Activated T-cell treated with anti-CD3 and anti-CD28 coated beads for 48 hours (primary cell): ENCODE measurements at places on chromosomes 2 and 18.

- DNase-seq, result peak; percentile 4
These were observed 160.2 kb downstream of the GALNT14 start for GRCh38 chr2:30978044-30978443.

- DNase-seq, result no peak
These were observed 199.0 kb upstream of the STK17B start for GRCh38 chr2:196370381-196370780.

DNA sequence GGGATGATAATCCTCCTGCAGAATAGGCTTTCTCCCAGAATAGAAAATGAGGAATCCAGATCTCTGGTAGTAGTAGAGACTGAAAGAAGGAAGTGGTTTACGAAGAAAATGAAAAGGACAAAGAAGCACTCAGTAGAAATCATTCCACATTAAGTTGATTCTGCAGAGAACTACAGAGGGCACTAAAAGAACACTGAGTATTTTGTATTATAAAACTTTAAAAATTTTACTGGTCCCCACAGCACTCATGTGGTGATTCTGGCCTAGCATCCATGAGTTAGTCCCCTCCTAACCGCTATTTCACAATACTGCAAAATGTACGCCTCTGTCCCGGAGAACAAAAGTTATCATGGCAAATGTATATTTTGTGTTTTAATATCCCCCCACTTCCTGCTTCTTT is 42.9 kb upstream of the SLC35F5 start:
- DNase-seq, result no peak

GRCh38 chr2:231360881-231361371 is 34.6 kb upstream of the B3GNT7 start:
- DNase-seq, result no peak

- DNase-seq, result no peak
These were observed 47.1 kb downstream of the IKZF2 start for GRCh38 chr2:213104092-213104902.

DNA sequence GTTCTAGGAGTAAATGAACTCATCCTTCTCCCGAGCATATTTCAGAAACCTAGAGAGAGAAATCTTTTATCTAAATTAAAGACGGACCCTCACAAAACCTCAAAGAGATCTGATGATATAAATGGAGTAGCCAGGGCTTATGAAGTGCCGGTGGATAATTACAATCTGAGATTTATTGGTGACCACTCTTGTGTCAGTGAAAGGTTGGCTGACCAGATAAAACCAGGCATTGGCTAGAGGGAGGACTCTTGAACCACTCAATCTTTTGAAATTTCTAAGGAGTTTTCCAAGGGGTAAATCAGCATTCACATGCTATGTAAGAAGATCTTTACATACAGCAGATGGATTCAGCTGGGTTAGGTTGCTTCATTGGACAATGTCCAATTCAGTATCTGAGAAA is 227.3 kb upstream of the MMADHC start:
- no peak for DNase-seq

- no peak for DNase-seq
These were observed 105.3 kb upstream of the UGP2 start for GRCh38 chr2:63736354-63736753.

DNA sequence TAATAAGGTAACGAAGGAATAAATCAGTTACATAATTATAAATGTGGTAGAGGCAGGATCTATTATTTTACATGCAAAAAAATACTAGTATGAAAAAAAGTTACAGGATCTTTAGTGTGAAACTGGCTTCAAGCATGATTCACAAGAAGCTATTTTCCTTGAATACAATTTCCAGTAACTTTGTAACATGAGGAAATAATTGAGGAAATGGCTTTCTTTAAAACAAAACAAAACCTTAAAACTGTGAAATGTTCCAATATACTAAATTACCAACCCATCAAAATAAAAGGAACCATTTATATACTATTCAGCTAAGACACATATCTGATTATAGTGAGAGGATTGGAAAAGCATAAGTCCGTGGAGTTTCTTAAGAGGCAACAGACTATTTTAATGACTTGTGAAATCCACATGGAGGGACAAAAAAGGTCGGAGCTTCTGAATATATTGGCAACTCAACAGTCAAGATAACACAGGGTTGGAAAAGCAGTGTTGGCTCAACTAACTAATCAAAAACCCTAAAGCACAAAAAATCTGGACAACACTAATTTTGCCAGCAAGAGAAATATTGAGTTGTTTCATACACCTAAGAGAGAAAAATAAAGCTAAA is 10.6 kb downstream of the IRS1 start:
- DNase-seq, result no peak

- DNase-seq, result no peak
These were observed 353.7 kb downstream of the RAD51AP2 start for GRCh38 chr2:17164550-17164949.

DNA sequence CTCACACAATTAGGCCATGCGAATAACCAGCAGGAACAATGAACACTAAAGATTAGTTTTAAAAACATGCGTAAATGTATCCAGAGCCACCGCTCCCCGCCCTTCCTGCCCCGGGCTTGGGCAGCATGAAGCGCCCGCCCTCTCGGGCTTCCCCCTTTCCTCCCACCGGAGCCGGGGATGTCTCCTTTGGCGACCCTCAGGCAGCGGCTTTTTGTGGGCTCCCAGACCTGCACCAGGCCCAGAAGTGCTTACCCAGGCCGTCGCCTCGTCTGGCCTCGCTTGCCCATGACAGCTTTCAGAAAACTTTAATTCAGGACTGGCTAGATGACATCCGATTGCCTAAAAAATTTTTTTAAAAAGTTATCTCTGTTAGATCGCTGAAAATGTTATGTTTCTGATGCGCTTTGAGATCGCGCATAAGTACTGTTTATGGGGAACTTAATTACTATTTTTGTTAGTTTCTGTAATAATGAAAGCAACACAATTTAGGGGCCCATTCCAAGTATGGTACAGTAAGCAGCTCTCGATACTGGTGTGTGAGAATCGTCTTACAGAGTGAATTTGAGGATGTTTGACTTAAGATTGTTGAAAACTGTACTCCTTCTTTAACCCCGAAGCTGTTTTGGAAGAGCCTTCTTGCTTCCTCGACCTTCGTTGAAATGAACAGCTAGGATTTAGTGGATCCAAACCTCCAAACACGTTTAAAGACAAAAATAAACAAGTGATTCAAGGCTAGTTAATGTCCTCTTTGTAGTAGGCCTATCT is 1.1 kb downstream of the MAP3K20 start:
- peak; percentile 15 for DNase-seq

DNA sequence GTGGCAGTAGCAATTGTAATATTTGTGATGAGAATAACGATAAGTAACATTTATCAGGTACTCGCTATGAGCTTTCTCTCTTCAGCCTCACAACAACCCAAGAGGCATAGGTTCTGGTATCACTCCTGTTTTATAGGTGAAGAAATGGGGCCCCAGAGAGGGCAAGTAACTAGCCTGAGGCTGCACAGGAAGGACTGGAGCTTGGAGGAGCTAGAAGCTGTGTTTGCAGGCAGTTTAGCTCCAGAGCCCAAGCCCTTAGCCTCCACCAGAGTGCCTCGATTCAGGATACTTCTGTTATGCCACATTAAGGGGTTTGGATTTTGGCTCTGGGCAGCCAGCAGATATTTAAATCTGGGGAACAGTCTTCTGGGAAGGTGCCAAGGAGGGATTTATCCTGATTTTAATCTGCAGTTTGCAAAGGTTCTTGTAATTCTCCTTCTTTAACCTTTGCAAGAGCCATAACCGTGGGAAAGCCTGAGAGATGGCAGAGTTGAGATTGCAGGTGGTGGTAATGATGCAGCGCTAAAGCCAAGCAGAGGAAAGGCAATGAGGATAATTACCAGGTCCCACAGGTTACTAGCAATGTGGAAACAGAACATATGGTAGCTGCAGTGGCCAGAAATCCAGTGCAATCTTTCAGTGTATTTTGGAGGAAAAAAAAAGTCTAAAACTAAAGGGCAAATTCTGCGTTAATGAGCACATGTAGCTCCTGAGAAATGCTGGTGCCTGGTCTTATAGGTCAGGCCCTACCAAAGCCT is 9.1 kb downstream of the MOCOS start:
- DNase-seq, result no peak

DNA sequence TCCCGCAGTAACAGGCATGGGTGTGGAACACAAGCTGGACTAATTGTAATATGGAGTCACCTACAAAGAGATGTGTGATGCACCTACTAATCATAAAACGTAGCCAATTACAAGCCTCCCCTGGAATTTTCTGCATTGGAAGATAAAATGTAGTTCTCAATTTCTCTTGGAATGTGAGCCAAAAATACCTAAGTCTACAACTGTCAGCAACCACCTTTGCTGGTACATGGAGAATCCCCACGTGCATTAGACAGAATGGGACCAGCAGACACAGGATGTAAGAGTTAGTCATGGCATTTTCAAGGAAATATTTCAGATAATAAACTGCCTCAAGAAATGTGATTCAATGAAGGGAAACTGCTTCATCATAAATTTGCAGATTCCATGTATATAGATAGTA is 85.6 kb upstream of the DCC start:
- no peak for DNase-seq

DNA sequence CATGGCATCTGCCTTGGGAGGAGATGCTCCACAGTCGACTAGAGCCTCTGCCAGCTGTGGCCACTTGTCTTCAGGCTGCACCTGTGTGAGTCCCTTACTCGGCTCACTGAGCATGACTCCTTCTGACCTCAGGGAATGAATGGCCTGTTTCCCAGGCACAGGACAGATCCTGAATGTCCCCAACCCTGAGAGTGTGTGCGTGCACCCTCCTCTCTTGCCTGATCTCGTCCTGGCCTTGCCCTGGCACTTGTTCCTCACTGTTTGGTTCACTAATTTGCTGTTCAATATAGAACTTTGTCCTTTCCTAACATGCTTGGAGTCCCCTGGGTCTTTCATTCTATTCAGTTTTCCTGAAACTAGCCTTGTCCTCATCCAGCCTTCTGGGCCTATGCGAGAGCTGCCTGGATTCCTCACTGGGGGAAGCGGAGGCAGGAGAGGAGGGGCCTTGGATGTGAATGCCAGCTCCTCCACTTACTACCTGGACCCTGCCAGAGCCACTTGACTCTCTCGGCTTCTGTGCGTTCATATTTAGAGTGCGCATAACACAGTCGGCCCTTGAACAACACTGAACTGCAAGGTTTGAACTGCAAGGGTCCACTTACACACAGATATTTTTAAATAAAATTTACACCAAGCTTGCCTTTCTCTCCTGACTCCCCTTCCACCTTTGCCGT is 184.8 kb downstream of the ACKR3 start:
- no peak for DNase-seq

- DNase-seq, result no peak
These were observed 129.1 kb downstream of the BCL2L11 start for GRCh38 chr2:111249806-111250205.

DNA sequence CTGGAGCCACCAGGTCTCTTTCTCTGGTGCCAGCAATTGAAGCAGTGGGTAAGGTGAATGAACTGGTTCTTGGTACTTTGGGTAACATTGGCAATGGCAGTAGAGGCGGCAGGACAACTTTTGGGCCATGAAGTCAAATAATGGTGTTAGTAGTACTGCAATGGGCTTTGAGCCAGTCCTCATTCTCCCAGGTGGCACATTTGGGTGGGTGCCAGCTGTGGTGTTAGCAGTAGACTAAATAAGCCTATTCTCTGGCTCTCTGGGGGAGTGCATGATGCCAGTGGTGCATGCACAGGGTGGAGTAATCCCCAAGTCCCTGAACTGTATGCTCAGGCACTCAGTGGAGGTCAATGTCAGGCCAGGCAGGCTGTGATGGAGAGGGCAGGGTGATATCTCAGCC is 120.2 kb upstream of the LRRTM4 start:
- no peak for DNase-seq

DNA sequence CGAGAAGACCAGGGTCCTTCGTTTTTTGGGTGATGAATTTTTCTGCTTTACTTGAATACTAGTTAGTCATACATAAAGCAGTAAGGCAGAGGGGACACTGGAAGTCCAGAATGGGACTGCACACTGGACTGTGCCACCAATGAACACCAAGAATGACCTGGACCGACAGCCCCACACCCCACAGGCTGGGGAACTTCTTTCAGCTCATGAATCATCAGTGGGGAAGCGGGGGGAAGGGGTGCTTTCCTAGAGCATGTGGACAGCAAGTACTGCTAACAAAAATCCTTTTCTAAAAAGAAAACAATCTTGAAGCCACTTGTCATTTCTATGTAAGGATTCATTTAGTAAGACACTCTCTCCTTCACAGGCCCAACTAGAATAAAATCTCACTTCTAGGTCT is 86.0 kb downstream of the DTNB start:
- DNase-seq, result peak; percentile 10

- DNase-seq, result no peak
These were observed 332.9 kb downstream of the DSC3 start for GRCh38 chr18:30709595-30709994.

- DNase-seq, result no peak
These were observed 58.5 kb upstream of the MAP4K4 start for GRCh38 chr2:101638817-101639605.

DNA sequence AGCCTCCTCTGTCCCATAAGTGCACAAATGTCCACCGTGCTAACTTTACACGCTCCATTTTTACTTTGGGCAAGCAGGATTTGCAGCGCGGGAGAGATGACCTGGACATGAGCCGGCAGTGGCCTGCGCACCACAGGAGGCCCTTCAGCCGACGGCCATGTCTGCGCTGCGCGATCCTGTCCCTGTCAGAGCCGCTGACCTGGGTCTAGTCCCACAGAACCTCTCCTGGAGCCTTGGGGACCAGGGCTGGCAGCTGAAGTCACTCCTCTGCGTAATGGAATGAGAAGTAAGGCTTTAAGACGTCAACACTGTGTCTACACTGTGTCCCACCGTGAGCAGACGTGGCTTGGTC is 29.6 kb downstream of the ADI1 start:
- no peak for DNase-seq

DNA sequence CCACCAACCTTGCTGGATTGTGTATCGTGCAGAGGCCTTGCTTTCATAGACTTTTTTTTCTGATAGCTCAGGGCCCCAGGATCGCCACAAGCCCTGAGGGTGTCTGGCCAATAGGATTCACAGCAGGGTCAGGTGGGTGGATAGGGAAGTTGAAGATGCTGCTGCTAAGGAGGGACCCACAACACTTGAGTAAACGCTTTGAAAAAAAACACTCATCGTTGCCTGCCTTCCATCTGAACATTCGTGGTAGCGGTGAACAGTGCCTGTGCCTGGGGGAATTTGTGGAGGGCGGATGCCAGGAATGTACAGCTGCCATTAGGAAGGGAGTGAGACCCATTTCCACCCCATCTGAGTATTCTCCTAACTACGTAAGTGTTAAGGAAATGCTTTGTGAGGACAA is 104.6 kb upstream of the TPO start:
- DNase-seq, result no peak

- DNase-seq, result no peak
These were observed 161.0 kb downstream of the ANKRD44 start for GRCh38 chr2:197149546-197149945.

GRCh38 chr2:232518844-232519243 is 1.3 kb upstream of the PRSS56 start:
- no peak for DNase-seq

DNA sequence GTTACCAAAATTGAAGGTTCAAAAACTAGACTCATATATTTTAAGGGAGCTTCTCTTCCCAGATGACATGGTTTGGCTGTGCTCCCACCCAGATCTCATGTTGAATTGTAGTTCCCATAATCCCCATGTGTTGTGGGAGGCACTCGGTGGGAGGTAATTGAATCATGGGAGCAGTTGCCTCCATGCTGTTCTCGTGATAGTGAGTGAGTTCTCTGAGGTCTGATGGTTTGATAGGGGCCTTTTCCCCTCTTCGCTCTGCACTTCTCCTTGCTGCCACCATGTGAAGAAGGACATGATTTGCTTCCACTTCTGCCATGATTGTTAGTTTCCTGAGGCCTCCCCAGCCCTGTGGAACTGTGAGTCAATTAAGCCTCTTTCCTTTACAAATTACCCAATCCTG is 140.1 kb downstream of the MAIP1 start:
- DNase-seq, result no peak

- no peak for DNase-seq
These were observed 23.7 kb downstream of the METTL4 start for GRCh38 chr18:2547477-2548087.
